ENCODE measurements at places on chromosomes 7 and 10.

DNA sequence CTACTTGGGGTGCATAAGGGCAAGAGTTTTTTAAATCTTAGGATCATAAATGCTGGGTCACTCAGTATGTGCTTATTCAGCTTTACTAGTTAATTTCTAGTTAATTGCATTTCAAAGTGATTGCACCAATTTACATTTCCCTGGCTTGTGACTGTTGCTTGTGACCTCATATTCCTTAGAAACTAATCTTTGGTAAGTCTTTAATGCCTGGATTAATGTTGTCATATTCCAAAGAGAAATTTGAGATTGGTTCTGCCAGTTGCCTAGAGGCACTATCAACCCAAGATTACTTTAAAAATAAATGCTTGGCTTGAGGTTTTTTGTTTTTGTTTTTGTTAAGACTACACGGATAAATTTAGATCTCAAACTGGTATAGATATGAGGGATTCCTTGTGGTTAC lies 103.1 kb downstream of the ANK3 start:
- DNase-seq, result no peak

DNA sequence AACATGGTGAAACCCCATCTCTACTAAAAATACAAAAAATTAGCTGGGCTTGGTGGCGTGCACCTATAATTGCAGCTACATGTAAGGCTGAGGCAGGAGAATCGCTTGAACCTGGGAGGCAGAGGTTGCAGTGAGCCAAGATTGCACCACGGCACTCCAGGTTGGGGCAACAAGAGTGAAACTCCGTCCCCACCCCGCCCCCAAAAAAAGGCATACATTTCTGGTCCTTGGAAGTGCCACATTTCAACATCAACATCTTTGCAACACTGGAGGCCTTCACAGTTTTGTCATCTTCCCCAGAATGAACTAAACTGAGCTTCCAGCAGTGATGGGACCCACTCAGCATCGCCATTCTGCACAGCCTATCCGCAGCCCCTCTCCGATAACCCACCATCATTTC lies 36.6 kb downstream of the FAM53B start:
- no peak for DNase-seq

- no peak for DNase-seq
These were observed 6.6 kb downstream of the C10orf90 start for GRCh38 chr10:126663880-126664279.

- no peak for DNase-seq
These were observed 84.0 kb downstream of the HIPK2 start for GRCh38 chr7:139693651-139694388.

GRCh38 chr10:47419421-47419820 lies 35.3 kb upstream of the ZNF488 start:
- DNase-seq, result no peak

DNA sequence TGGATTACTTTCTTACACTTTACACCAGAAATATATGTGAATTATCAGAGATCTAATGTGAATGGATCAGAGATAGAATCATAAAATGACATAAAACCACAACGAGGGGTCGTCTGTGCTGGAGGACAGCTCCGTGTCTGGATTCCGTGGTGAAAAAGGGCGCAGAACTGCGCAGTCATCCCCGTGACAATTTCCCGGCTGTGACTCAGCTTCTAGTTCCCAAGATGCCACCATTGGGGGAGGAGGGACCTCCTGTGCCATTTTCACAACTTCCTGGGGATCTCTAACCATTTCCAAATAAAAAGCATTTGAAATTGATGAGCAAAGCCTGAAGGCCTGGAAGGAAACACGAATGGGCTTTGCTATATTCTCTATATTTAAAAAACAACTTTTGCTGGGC lies 72.1 kb downstream of the PDGFA start:
- DNase-seq, result no peak

- no peak for DNase-seq
These were observed 154.4 kb downstream of the AMPH start for GRCh38 chr7:38476764-38477163.

GRCh38 chr10:131082991-131083481 lies 228.5 kb downstream of the TCERG1L start:
- no peak for DNase-seq

- no peak for DNase-seq
These were observed 506.3 kb downstream of the TYW1 start for GRCh38 chr7:67502929-67503328.

DNA sequence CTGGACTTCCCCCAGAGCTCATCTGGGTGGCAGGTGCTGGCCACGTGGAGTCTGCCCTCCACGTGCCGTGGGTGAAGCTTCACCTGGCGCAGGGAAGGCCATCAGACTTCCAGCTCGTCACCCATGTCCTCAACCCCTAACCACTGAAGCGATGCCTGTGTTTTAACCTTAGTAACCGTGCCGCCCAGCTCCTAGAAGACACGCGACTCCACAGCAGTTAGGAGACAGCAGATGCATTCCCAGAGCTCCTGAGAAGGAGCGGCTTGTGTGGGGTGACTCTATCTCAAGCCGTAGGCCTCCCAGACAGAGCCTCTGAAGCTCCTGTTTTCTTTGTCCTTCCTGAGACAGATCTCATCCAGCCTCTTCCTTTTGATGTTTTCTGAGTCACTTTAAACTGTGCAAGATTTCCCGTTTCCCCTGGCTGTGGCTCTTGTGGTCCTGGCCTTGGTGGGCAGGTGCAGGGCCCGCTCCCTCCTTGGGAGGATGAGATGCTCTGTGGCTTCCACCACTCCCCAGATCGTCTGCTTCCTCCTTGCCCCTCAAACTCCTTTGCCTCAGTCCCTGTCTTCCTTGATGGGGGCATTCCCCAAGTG lies 41.4 kb upstream of the AP5Z1 start:
- DNase-seq, result no peak

- DNase-seq, result no peak
These were observed 539.5 kb upstream of the FZD8 start for GRCh38 chr10:36181426-36182178.

DNA sequence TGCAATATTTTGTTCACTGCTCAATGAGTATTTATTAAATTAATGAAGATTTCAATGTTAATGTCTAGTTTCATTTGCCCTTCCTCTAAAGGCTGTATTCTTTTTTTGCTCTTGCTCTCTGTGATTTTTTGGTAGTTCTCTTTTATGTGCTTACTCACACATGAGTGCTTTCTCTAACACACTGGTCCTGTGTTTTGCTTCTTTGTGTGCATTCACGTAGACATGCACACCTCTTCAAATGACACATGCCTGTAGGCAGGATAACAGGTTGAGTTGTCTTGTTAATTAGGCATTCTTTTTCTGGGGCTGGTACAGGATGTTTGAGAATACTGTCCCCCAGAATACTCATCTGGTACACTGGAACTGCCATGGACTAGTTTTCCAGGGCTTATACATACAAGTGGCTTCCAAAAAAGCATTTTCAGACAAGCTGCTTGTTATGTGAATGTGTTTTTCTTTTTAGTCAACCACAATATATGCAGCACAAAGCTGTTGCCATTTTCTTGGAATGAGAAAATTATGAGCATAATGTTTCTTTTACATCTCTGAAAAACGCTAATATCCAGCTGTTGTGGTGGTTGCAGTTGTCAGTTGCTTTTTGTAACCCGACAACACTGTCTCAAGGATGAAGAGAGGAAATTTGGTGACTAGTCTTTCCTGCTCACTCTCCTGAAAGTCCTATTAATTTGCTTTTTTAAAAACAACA lies 416.4 kb downstream of the AUTS2 start:
- DNase-seq, result no peak

GRCh38 chr10:71731791-71732190 lies 12.2 kb upstream of the C10orf105 start:
- no peak for DNase-seq

Measured in GM18507 (cell line).